ENCODE measurements at places on chromosomes 7 and 10.

DNA sequence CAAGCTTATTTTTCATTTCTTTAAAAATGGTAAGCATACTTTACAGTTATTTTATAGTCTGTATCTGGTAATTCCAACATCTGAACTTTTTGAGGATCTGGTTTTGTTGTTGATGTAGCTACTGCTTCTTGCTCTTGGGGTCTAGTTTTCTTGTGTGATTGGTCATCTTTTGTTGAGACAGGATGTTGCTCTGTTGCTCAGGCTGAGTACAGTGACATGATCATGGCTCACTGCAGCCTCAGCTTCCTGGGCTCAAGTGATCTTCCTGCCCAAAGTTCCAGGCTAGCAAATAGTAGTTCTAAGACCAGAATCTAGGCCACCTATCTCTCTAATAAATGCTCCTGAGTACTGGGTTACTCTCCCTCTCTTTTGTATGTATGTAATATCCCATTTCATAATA is 75.7 kb downstream of the NRCAM start:
- DNase-seq: no peak

- no peak for DNase-seq
These were observed 60.0 kb downstream of the ATXN7L1 start for GRCh38 chr7:105816266-105816843.

DNA sequence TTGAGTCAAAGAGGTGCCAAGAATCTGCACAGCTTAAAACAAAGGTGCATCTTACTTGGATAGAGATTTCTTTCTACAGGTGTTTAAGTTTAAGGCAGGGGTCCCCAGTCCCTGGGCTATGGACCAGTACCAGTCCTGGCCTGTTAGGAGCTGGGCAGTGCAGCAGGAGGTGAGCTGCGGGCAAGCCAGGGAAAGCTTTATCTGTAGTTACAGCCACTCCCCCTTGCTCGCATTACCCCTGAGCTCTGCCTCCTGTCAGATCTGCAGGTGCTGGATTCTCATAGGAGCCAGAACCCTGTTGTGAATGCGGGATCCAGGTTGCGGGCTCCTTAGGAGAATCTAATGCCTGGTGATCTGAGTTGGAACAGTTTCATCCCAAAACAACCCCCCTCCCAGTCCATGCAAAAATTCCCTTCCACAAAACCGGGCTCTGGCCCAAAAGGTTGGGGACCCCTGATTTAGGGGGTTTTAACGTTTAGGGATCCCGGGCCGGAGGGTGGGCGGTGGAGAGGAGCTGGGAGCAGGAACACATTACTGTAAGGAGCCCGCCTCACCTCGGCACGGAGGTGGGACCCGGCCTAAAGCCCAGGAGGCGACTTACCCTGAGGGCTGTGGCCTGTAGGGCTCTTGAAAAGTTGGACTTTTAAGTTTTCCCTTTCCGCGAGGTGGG is 60.2 kb downstream of the ZNF467 start:
- DNase-seq: no peak

DNA sequence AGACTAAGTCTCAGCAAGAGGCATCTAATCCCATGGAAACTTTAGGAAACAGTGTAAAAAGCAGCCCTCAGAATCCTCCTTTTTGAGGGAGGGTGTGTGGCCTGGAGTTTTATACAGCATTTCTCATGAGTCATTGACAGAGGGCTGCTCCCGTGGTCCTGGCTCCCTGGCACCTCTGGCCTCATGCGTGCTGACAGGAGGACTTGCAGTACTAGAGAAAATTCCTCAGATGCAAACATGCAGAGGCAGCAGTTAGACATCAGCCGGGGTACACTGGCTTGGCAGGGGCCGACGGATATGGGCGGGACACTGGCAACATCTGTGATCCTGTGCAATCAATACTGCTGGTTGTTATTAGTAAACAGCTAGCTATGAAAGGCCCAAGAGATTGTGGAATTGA is 925.1 kb upstream of the CELF2 start:
- peak; percentile 66 for DNase-seq

GRCh38 chr7:1733908-1734730 is 64.0 kb downstream of the ELFN1 start:
- no peak for DNase-seq

DNA sequence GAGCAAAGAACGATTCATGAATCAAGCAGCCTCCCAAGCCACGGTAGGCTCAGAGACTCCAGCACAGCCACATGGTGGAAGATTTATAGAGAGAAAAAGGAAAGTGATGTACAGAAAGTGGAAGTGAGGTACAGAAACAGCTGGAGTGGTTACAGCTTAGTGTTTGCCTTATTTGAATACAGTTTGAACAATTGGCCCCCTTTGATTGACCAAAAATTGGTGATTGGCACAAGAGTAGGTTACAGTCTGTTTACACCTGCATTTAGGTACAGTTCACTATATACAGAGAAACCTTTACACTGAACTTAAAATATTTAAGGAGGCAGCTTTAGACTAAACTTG is 136.4 kb upstream of the ASAH2 start:
- no peak for DNase-seq

GRCh38 chr7:114988026-114988425 is 66.1 kb downstream of the MDFIC start:
- no peak for DNase-seq

DNA sequence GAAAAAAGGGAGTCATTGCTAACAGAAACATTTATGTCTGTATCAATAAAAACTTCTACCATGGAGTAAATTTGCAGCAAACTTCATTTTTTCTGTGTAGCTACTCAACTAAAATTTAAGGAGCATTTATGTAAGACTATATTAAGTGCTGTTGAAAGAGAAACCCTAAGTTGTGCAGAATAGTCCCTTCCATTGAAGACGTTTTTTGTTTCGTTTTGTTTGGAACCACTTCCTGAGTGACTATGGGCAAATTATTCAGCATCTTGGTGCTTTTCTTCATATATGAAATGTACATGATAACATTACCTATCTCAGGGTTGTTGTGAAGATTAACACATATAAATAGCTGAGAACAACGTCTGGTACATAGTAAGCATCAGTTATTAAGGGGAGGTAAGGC is 24.3 kb downstream of the SEM1 start:
- DNase-seq: no peak

DNA sequence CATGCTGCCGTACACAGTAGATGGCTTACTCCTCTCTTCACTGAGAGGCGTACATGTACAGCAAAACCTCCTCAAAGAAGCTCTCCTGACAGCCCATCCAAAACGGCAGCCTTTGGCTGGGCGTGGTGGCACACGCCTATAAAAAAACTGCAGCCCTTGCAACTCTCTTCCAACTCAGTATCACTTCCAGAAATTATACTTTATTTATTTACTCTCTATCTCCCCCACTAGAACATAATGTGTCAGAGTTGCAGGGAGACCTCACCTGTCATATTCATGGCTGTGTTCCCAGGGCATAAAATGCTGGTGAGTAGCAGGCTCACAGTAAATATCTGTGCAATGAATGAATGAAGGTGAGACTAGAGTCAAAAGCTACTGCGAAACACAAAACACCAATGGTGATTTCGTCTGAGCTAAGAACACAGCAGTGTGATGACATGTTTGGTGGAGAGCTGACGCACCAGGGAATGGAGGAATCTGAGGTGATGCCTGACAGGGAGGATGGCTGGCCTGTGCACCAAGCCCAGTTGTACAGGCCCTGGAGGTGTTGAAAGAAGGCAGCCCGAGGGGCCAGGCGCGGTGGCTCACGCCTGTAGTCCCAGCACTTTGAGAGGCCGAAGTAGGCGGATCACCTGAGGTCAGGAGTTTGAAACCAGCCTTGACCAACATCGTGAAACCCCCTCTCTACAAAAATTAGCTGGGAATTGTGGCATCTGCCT is 55.3 kb downstream of the COBL start:
- DNase-seq: no peak

DNA sequence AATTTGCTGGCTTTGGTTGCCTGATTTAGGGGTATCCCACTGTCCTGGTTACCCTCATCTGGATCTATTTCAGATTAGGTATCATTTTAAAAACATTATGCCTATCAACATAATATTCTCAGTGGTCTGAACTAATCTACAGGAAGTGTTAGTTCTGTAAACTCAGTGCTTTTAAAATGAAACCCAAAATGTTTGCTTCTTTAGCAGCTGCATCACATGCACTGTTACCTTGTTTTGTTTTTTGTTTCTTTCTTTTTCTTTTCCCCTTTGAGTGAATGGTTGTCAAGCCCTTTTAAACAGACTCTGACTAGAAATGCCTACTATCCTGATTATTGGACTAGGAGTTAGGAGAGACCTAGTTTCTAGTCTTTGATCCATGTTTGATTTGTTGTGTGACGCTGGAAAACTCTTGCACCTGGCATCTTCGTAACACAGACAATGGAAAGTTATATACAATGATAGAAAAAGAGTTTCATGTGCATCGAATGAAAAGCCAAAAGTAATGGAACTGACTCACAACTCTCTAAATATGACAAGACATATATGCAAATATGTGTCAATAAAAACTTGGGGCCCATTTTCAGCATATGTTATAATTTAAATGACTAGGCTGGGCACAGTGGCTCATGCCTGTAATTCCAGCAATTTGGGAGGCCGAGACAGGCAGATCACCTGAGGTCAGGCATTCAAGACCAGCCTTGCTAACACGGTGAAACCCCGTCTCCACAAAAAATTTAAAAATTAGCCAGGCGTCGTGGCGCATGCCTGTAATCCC is 52.3 kb upstream of the STRIP2 start:
- no peak for DNase-seq

DNA sequence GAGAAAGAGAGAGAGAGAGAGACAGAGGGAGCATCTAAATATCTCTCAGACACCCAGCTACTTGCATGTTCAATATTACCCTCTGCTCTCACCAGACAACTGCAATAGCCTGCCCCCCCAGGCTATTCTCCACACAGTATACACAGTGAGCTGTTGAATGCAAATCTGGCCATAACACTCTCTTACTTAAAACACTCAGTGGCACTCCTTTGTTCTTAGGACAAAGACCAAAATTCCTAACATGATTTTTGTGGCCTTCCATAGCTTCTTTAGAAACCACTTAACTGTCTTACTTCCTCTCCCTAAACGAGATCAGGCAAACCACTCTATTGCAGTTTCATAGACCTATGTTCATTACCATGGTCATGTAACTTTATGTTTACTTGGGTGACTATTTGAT is 903.6 kb upstream of the AUTS2 start:
- no peak for DNase-seq

- DNase-seq: no peak
These were observed 58.7 kb downstream of the MTURN start for GRCh38 chr7:30193336-30193943.

- no peak for DNase-seq
These were observed 62.7 kb upstream of the CREB5 start for GRCh38 chr7:28349637-28350036.

DNA sequence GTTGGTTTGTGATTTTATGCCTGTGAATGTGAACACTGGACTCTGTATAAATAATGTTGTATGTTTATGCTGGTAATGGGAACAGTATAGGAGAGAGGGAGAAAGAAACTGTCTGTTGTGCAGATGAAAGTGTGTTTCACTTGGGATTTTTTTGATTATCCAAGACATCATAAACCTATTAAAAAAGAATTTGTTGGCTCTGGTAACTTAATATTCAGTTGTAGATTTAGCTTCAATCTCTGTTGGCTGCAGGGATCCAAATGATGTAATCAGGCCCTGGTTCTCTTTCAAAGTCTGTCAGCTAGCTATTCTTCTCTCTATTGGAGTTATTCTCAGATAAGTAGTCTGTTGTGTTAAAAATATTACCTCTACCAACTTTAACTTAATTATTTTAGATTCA is 168.8 kb upstream of the RHOBTB1 start:
- no peak for DNase-seq

GRCh38 chr7:19920166-19920565 is 146.7 kb upstream of the TMEM196 start:
- no peak for DNase-seq
